ENCODE measurements at places on chromosomes 2 and 18.

DNA sequence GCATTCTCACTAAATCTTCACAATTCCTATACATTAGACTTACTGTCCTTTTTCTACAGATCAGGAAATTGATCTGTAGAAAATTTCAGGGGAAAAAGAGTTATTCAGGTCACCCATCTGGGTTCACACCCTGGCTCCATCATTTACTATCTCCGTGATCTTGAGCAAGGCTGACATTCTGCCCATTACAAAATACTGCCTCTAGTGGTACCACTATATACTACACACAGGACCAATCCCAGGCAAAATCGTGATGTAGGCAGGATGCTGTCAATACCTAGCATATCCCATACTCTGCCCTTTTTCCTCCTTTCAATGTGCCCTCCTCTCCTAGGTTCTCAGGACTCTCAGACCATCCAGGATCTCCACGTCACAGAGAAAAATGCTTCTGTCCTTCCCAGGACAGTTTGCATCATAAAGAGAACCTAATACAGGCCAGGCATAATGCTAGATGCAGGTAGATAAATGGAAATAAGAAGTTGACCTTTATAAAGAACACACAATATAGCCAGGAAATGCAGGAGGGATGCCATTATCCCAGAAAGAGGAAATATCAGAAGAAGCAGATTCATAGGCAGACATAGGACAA, 101.9 kb downstream of the CDH20 start:
- no peak for DNase-seq

DNA sequence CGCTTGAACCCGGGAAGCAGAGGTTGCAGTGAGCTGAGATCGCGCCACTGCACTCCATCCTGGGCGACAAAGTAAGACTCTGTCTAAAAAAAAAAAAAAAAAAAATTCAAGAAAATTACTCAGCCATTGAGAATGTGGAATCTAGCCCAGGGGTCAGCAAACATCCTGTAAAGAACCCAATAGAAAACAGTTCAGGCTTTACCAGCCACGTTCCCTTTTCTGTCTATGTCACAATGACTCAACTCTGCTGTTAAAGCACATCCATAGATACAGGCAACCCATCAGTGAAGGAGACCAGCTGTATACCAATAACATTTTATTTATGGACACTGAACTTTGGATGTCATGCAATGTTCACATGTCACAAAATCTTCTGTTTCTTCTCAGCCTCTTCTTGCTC, 435.6 kb upstream of the GYPC start:
- DNase-seq: no peak

DNA sequence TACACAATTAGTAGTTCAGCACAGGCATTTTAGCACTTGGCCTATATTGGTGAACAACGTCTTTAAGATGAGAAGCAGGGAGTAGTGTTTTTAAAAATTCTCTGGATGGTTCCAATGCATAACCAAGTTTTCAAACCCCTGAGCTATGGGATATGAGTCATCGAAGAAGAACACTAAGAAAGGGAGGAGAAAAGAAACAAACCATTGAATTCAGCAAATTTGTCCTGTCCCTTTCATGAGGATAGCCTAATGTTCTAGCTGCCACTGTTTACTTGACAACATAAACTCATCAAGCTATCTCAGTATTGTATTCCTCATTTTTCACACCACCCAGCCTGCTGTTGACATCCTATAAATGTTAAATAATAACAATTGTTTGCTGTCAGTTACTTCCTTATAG, 158.0 kb downstream of the BARD1 start:
- no peak for DNase-seq

DNA sequence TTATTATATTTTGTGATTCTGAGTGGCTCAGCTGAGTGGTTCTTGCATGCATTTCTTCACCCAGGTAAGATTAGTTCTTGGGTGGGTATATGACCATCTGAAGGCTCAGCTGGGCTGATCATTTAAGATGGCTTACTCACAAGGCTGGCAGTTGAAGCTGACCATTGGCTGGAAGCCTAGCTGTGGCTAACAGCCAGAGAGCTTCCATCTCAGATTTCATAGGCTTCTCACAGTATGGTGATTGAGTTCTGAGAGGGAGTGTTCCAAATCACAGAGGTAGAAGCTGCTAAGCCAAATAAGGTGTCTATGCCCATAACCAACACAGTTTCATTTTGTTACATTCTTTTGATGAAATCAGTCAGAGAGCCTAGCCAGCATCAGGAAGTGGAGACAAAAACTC, 117.4 kb upstream of the RPRM start:
- no peak for DNase-seq
